ENCODE measurements at places on chromosomes 5 and 9. TPM values are rescaled to one million over a fixed set of nuclear protein-coding genes. Genes with fewer than 3 reads are reported as not detected.
A peak's percentile ranks its signal among the peaks of the same experiment; 100 is the strongest.

GRCh38 chr5:62328772-62329491 is 22.9 kb downstream of the KIF2A start:
- DNase-seq: no peak

DNA sequence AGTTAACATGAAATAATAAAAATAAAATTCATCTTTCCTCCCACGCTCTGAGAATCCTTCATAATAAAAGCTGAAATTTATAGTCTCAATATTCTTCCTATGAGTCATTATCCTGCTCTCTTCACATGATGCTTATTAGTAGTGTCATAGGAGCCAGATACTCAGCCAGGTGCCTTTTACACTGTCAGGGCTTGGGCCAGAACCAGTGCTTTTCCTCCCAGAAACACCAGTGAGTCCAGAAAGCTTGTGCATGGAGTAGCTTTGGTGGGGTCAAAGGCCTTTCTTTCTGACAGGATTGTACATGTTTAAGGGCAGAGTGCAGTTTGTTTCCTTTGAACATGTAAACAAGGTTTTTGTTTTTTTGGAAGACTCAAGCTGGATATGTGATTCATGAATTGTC is 6.8 kb downstream of the LSM11 start:
- no peak for DNase-seq

GRCh38 chr9:91783876-91784672 is 166.0 kb downstream of the ROR2 start:
- no peak for DNase-seq

- peak; percentile 42 for DNase-seq
Observed at GRCh38 chr9:107227774-107228173, 55.3 kb upstream of the RAD23B start.

GRCh38 chr5:142829801-142830220 is 59.6 kb downstream of the ARHGAP26 start:
- no peak for DNase-seq

DNA sequence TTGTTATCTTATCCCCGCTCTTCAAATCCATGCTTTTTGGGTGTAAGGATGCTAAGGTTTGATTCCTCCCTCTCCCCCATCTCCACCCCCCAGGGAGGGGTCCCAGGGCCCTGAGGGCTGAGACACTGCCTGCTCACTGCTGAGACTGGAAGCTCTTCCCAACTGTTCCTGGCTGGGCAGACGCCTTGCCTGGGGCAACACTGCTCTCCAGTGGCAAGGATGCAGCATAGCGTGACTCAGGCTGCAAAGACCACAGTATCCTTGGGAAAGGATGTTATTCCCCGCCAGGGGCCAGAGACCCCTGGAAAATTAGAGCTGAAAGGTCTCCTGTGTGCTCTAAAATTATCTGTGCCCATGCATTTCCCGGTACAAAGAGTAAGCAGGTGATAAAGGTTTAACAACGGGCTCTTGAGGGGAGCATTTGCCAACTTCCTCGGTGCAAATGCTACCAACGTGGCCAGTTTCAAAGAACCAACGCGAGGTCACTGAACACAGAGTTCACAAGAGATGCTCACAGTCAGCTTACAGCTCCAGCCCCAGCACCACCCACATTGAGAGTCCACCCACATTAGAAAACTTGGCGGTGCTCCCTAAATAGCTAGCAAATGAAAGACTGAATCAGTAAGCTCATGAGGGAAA is 271.9 kb downstream of the NSG2 start:
- DNase-seq: peak; percentile 56

Gene PLAC8L1
- not detected for total RNA-seq

DNA sequence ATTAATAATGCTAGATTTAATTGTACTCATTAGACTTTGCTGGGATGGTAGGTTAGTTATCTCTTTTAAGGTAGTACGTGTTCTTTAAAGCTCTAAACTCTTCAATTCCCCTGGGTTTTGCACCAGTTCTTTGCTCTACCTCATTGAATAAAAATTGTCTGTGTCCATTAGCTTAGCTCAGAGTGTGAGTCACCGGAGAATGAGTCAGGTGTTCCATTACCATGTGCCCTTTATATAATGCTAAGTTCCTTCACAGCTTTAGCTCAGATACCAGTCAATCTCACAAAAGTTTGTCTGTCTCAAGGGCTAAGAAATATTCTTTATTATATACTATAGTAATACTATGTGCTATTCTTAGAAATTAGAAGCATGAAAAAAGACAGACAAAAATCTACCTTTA is 339.4 kb downstream of the PRELID2 start:
- DNase-seq: peak; percentile 46

GRCh38 chr5:154071799-154072413 is 33.1 kb downstream of the MFAP3 start:
- DNase-seq: no peak

GRCh38 chr5:1118738-1119137 is 6.9 kb upstream of the SLC12A7 start:
- peak; percentile 65 for DNase-seq

- DNase-seq: no peak
Observed at GRCh38 chr5:170408877-170409660, 19.9 kb upstream of the KCNMB1 start.

DNA sequence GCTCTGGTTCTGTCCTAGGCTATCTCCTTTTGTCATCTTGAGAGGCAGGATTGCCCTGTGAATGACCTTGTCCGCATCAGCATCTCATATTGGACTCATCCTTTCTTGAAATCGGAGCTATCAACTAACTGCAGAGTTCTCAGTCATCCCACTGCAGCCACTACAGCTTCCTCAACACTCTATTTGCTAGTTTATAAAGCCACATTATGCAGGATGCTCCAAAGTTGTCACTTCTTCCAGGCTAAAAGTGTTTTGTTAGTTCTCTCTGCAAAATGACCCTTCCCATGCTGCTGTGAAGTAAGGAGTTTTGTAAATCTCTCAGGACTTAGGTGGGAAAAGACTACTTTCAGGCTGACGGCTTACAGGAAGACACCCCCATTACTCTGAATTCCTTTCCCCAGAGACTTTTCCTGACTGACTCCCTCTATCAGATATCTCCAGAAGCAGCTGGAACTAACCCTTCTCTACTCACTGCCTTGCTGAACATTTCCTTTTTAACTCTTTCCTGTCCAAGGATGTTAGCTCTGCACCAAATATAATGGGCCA is 257.6 kb downstream of the NFIB start:
- DNase-seq: no peak

Gene PCYOX1L
- 1.2 TPM for total RNA-seq

GRCh38 chr5:137037848-137038247 is 461.3 kb downstream of the SPOCK1 start:
- DNase-seq: no peak

DNA sequence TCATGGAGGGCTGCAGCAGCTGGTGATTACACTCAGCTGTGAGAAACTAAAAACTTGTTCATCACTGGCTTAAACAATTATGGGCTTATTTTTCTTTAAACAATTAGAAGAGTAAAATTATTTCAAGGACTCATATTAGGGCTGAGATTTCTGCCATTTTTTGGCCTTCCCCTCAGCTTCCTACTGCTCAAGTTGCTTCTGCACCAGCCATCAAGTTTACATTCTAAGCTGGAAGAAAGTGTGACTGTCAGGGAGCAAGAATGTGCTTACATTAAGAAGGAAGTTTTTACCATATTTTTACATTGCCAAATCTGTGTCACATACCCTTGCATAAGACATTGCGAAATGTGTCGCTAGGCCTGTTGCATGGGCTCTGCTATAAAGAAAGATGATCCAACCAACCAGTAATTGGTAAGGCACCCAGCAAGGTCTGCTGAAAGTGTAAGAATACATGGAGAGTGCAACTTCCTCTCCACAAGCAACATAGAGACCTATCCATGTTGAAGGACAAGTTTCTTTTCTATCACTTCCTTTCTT is 260.3 kb upstream of the CDH10 start:
- DNase-seq: no peak

DNA sequence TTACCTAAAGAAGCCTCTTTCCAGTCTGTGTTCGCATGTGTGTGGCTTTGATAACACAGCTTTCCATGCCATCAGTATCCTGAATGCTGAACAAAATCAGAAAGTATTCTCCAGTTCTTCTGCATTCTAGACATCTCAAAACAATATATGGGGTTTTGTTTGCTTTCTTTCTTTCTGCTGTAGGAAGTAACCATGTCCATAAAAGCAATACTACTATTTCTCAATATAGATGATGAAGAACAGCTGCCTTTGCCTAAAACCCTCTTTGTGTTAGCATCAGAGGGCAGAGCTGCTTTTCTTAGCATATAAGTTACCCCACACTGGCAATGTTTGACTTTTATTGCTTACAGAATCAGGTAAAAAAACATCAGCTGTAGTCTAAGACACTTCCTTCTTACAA is 963.6 kb downstream of the CDH12 start:
- no peak for DNase-seq

- DNase-seq: no peak
Observed at GRCh38 chr5:141051521-141051866, 320 bp downstream of the PCDHB1 start.

Gene JAKMIP2
- total RNA-seq: 0.03 TPM

DNA sequence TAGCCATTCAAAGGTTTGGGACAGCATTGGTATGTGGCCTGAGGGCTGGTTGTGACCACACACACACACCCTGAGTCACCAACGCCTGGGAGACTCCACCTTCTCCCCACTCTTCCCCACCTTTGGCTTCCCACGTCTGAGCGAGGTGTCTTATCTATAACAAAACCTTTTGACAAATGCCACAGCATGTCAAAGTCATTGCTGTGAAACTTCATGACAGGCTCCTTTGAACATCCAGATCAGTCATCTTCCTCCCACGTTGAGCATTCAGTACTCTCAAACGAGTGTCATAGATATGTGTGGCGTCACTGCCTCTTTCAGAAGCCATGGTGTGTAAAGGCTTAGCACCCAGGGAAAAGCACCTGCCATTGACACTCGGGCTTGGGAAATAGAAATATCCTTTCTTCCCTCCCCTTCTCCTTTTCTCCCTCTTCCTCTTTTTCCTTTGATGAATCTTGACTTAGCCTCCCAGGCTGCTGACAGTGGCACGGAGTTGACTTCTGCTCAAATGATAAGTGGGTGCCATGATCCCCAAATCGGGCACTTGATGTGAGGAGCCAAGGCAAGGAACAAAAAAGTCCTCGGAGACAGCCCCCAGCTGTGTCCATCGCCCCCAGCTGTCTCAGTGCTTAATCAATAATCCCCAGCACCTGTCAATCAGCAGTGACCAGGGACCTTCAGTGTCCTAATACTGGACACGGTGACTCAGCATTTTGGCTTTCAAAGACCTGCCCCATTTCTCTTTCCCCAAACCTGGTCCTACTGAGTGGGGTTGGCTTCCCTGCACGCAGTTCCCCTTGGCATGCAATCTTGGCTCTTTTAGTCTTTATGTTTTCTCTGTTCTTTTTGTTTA is 114.8 kb downstream of the FGF18 start:
- no peak for DNase-seq

Gene ORM2
- not detected for total RNA-seq

GRCh38 chr5:159469496-159470372 is 139.4 kb upstream of the IL12B start:
- no peak for DNase-seq

DNA sequence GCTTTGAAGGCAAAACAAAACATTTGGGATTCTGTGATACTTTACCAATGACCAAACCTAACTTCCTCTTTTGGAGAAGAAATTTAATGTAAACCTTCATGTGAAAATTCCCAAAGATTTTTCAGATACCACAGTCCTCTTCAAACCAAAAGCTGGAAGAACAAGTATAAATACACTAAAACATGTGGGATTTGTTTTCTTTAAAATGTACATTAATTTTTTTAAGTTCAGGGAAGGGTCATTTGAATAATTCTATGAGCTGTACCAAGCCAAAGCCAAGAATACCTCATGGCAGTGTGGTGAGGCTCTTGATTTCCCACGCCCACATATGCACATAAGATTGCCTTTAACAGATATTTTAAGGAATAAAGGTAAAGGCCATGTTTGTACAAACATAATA is 28.4 kb upstream of the ITGA1 start:
- DNase-seq: no peak

Gene FAM78A
- 1.2 TPM for total RNA-seq

DNA sequence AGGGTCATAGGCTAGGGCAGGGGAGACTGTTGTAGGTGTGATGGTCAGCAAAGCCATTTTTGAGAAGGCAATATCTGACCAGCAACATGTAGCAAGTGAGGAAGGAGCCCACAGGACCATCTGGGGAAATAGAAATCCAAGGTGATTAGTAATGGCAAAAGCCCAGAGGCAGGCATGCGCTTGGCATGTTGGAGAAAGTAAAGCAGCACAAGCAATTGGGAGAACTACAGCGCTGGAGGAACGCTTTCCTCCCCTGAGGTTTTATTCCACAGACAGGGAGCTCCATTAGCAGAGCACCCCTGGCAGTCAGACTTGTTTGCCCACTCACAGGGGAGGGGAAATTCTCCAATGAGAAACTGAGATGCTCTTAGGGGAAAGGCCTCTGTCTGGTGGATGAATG is 54.8 kb upstream of the FOXB2 start:
- no peak for DNase-seq

DNA sequence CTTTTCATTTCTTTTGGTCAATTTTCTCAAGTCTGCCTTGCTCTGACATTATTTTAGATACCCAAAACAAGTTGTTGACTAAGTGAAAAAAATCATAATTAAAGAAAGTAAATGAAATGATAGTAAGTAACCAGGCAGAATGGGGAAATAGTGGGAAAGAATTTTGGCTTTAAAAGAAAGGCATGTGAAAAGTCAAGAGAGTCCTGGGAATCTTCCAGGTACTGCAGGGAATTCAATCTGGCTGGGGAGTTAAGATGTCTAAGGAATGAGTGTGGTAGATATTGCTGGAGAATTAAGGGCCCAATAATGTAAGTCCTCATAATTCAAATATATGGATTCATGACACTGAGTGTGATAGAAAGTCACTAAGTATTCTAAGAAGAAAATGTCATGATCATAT is 123.1 kb upstream of the PAPPA start:
- no peak for DNase-seq

GRCh38 chr9:20290257-20290656 is 332.0 kb downstream of the MLLT3 start:
- DNase-seq: no peak

DNA sequence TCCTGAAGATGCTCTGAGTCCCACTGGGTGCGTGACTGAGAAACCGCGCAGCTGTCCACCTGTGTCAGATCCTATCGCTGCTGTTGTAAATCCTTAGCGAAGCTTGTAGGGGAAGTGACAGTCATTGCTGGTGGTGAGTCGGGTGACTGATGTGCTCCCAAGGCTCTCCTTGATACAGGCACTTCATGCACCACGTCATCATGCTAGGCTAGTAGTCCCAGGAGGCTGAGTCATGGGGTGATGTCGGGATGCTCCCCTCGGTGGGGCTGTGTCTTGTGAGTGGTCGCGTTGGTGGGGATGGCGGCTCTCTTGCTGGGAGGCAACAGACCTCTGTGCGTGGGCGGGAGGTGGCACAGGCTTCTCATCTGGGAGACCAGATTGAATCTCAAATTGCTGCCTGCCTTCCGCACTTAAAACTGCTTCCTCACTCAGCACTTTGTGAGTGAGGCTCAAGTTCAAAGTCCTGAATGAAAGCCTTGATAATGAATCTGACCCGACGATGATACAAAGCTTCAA is 84.7 kb downstream of the CSNK1A1 start:
- peak; percentile 67 for DNase-seq

Measured in HT-29 (cell line).